SK-N-SH (cell line): ENCODE measurements at places on chromosomes 2 and 18. TPM values are rescaled to one million over a fixed set of nuclear protein-coding genes. Genes with fewer than 3 reads are reported as not detected.

The GAD1 gene
- 0.20 and 0.63 TPM in 2 replicates for polyA plus RNA-seq

The RSAD2 gene
- polyA plus RNA-seq: 0.15 and 0.35 TPM in 2 replicates

The UGT1A1 gene
- not detected in 2 replicates for polyA plus RNA-seq

The FZD7 gene
- polyA plus RNA-seq: 16.1 and 19.7 TPM in 2 replicates

GRCh38 chr18:79580498-79581171 lies 99.0 kb upstream of the CTDP1 start:
- DNase-seq: no peak

DNA sequence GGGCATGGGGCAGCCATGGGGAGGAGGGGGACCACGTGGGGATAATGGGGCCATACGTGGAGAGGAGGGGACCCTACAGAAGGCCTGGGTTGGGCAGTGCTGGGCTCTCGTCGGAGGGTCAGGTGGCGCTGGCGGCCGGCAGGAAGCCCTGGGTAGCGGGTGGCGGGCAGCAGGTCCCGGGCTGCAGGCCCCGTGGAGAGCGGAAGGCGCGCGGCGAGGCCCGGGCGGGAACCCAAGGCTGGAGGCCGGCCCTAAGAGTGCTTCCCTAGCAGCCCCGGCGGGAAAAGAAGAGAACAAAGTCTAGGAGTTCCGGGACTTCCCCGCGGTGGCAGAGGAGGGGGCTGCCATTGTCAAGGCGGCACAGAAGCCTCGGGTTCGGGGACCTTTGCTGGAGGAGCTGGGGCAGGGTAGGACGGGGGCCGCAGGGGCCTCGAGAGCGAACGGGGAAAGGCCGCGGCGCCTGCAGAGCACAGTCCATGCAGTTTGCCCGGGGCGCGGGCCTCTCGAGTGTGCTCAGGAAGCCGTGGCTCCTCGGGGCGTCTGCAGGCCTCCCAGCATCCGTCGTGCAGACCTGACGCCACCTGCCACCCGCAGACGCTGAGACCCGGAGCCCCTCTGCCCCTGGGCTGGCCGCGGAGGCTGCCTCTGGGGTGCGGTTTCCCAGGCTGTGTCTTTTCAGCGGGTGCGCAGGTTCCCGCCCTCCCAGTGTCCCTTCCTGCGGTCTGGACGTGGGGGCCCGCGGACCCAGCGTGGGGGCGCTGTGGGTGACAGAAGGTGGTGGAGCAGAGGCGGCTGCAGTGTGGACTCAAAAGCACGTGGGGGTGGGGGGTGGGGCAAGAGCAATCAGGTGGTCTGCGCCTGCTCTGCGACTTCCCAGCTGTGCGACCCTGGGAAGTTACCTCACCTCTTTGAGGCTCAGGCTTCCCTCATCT lies 19.4 kb upstream of the NCL start:
- peak; percentile 39 for DNase-seq
